Esophagus squamous epithelium (tissue), 5 donors: ENCODE measurements at places on chromosomes 3 and 15.

GRCh38 chr15:77195586-77195985 lies 124.7 kb upstream of the TSPAN3 start:
- DNase-seq: no peak

DNA sequence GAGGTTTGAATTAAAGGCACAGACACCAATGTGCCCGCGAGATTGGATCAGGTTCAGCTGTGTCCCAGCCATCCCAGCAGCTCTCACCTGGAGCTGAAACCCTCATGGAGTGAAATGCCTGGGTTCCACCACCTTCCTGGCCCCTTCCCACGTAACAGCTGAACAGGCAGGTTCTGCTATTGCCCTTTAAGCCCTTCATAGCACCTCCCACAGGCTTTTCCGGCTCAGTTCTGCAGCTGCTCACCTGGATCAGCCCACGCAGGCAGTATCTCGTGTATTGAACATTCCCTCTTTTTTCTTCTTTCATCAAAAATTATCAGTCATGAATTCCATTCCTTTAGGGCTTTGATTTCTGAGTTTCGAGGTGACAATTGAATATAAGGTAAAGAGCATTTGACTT lies 129.8 kb downstream of the SLC9A9 start:
- no peak for DNase-seq

DNA sequence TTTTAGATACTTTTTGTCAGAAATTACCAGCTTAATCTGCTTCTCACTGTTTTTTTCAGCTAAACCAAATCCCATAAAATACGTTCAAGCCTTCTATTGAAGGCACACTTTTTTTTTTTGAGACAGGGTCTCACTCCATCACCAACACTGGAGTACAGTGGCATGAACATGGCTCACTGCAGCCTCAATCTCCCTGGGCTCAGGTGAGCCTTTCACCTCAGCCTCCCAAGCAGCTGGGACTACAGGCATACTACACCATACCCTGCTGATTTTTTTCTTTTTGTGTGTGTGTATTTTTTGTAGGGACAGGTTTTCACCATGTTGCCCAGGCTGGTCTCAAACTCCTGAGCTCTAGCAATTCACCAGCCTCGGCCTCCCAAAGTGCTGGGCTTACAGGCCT lies 3.7 kb downstream of the RAF1 start:
- no peak for DNase-seq

DNA sequence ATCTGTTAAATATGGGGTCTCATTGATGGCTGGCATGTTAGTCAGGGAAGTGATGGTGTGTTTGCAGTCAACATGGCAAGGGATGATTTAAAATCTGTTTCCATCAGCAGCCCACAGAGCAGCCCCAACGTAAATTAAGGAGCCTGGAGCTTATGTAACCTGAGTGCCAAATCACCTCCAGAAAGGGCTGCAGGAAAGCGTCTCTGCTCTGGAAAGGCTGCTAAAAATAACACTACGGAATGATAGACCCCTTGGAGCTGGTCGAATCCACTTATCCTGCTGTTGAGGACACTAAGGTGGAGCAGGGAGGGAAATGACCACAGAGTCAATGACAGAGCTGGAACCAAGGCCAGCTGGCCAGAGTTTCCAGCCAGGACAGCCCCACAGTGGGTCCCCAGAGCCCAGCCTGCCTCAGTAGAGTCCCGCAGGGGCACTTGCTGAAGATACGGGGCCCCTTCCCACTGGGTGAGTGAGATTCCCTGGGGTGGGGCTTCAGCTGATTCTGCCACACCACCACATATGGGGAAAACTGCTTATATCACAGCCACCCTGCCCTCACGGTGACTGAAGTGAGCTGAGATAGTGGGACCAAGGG lies 63.5 kb downstream of the EPHB1 start:
- DNase-seq: no peak

- DNase-seq: no peak
These were observed 37.5 kb downstream of the CD86 start for GRCh38 chr3:122092460-122093165.

DNA sequence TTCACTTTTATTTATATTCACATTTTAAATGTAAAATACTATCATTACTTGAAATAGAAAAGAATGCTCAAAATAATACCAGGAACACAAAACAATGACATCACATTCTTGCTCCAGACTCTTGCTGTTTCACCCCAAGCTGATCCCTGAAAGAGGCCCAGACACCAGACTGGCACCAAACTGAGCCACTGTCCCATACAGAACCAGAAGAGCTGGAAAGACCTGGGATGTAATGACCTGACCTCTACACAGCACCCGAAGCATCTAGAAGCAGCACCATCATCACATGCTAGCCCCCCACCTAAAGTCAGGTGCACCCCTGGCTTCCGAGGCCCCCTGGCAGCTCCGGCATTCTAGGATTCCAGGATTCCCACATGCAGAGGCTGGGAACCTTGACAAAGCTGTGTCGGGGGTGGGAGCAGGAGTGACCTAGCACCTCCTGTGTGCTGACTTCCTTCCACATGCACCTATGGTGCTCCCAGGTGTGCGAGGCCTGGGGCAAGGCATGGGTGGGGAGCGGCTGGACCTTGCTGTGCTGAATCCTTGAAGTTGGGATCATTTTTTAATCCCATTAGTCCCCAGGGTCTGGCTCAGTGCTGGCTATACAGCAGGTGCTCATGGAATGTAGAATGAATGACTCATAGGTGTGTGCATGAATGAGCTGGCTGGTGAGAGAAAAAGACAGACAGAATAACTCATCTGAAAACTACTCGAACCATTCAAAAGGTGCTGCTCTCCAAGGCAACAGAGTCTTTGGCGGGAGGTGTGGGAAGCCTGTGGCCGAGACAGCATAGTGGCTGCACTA lies 144.7 kb upstream of the IQSEC1 start:
- no peak for DNase-seq

DNA sequence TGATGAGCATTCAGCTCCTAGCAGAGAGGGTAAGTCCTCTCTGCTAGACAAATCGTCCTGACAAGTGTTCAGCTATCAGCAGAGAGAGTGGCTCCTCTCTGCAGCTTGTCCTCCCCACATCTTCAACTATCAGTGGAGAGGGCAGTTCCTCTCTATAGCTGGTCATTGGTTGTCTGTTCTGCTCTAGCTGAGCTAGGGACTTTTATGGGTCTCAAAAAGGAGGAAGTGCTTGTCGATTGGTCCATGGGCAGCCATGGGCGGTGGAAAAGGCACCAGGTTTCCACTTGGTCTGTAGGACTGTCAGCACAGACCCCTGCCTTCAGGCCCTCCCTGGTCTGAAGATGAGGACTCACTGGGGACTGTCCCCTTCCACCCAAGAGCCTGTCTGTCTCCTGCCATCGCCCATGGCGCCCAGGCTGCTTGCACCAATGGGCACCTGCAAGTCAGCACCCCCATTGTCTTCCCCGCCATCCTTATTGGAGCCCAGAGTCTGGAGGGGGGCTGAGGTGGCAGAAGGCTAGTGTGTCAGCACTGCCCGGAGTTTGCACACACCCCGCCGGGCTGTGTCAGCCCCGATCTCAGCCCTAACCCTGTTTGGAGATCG lies 264.7 kb downstream of the ZBBX start:
- DNase-seq: no peak

DNA sequence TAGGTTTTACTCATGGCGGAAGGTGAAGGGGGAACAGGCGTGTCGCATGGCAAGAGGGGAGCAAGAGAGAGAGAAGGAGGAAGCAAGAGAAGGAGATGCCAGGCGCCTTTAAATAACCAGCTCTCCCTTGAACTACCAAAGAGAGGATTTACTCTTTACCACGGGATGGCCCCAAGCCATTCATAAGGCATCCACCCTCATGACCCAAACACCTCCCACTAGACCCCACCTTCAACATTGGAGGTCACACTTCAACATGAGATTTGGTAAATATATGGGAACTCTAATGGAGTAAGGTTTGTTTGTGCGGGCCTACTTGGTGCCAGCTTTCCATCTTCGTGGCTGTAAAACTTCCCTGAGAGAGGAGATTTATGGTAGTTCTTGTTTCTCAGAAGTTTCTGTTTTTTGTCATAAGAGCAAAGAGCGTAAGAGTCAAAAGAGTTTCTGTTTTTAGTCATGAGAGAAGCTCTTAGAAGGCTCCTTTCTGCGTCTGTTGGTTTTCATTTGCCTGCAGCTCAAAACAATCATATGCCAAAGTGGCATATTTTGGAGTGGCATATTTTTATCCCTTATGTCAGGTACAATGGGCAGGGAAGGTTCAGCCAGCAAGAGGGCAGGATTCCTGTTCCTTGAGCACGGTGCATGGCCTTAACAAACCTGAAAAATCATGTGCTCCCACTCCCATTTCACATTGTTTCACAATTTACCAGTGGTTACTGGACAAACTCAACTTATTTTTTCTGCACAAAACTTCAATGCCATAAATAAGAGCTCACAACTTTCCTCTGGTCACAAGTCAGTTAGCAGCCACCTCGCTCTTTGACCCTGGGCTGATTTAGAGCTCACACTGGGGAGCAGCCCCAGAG lies 12.5 kb downstream of the PML start:
- DNase-seq: no peak

GRCh38 chr15:74431116-74431515 lies 2.6 kb downstream of the SEMA7A start:
- no peak for DNase-seq

- no peak for DNase-seq
These were observed 54.5 kb upstream of the TBL1XR1 start for GRCh38 chr3:177251755-177252154.

DNA sequence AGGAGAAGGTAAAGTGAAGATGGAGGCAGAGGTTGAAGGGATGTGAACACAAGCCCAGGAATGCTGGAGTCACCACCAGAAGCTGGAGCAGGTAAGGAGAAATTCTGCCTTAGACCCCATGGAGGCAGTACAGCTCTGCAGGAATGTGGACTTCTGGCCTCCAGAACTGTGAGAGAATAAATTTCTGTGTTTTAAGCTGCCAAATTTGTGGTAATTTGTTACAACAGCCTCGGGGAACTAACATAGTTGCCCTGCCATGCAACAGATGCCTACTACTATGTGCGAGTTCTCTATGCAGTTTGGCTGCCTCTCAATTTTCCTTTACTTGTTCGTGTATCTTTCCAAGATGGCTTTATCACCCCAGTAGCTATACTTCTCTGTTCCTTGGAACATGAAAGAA lies 394.1 kb downstream of the TUSC7 start:
- DNase-seq: no peak

GRCh38 chr3:50582083-50582482 lies 12.8 kb downstream of the HEMK1 start:
- DNase-seq: no peak

GRCh38 chr3:75176937-75177336 lies 487.2 kb upstream of the FRG2C start:
- DNase-seq: no peak

DNA sequence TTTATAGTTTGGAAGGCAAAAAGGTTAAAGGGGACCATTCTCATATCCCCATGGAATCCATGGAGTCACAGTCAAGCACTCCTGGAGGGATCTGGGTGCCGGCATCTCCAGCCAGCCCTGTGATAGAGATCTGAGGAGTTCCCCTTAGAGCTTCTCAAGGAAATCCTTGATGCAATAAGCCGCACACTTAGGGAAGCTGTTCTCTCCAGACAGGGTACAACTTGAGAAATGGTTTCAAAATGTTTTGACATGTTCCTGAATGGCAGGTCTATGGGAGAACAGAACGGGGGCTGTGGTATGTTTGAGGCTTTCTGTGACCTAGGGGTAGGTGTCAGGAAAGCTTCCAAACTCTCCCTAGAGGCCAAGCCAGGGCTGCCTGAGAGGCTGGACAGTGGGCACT lies 292.9 kb downstream of the TLE3 start:
- DNase-seq: no peak

GRCh38 chr3:123120573-123120972 lies 53.7 kb downstream of the PDIA5 start:
- DNase-seq: no peak

DNA sequence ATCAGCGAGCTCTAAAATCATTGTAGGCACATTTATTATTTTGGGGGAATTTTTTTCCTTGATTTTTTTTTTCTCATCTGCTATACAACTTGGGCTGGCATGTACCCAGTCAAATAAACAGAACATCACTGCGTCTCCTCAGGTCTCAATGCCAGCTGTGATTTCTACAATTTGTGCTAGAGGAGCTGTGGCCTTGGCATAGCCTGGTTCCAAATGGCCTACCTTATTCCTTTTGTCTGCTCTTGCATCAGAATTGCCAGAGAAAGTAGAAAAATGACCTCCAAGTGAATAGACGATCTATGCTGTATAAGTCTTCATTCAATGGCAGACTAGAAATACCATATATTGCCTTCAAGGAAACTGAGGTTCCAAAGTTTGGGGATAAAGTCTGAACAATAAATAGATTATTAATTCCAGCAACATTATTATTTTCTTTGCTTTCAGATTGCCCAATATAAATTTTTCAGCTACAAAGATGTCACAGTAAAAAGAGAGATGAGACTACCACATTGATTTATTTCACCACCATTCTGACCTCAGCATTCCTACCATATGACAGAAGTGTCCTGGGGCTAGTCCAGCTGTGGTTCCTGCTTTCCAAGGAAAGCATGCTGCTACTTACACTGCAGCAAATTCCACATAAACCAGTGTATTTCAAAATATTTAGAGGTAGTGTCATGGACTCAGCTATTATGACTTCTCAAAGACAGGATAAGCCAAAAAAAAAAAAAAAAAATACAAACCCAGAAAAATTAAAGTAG lies 493.9 kb upstream of the ZNF385D start:
- no peak for DNase-seq

DNA sequence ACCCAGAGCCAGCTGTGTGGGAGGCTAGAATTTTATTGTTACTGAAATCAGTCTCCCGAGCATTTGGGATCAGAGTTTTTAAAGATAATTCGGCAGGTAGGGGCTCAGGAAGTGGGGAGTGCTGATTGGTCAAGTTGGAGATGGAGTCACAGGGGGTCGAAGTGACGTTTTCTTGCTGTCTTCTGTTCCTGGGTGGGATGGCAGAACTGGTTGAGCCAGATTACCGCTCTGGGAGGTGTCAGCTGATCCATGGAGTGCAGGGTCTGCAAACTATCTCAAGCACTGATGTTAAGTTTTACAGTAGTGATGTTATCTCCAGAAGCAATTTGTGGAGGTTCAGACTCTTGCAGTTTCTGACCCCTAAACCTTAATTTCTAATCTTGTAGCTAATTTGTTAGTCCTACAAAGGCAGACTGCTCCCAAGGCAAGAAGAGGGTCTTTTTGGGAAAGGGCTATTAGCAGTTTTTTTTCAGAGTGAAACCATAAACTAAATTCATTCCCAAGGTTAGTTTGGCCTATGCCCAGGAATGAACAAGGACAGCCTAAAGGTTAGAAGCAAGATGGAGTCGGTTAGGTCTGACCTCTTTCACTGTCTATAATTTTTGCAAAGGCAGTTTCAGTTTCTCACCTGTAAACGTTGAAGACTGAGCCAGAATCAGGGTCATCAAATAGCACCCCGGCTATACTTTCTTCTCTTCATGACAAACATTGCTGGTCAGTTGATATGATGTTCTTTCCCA lies 28.2 kb downstream of the FLNB start:
- DNase-seq: no peak

DNA sequence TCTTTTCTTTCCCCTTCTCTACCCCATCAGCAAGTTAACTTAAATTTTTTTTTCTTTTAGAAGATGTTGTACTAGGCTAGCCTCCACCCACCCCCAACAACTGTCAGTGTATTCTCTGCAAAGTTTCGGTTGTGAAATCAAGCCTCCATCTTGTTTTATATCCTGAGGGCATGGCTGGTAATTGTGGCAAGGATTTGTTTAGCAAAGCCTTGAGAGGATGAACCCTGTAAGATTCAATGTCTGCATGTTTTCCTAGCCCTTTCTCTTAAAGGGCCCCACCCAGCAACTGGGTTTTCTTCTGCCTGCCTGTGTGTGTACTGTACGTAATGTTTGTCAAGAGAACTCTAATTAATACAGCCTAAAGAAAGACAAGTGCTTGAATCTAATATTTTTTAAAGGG lies 475.3 kb downstream of the FHIT start:
- no peak for DNase-seq

GRCh38 chr15:32721596-32721995 lies 3.8 kb downstream of the GREM1 start:
- DNase-seq: no peak

GRCh38 chr3:129315223-129315997 lies 36.7 kb downstream of the HMCES start:
- DNase-seq: no peak
